ENCODE measurements at places on chromosomes 4 and X.

- DNase-seq: no peak
Observed at GRCh38 chrX:74117962-74118902, 185.7 kb upstream of the ZCCHC13 start.

- no peak for DNase-seq
Observed at GRCh38 chr4:99998062-99998867, 48.2 kb upstream of the H2AZ1 start.

DNA sequence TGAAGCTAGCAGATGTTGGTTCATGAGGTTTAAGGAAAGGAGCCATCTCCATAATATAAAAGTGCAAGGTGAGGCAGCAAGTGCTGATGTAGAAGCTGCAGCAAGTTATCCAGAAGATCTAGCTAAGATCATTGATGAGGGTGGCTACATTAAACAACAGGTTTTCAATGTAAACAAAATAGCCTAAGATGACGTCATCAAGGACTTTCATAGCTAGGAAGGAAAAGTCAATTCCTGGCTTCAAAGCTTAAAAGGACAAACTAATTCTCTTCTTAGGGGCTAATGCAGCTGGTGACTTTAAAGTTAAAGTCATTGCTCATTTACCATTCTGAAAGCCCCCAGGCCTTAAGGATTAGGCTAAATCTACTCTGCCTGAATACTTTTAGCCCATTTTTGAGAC lies 141.9 kb downstream of the MID1IP1 start:
- DNase-seq: no peak

- DNase-seq: no peak
Observed at GRCh38 chr4:143089291-143089690, 95.4 kb upstream of the USP38 start.

- DNase-seq: no peak
Observed at GRCh38 chrX:15749642-15750610, 11.9 kb downstream of the CA5B start.

DNA sequence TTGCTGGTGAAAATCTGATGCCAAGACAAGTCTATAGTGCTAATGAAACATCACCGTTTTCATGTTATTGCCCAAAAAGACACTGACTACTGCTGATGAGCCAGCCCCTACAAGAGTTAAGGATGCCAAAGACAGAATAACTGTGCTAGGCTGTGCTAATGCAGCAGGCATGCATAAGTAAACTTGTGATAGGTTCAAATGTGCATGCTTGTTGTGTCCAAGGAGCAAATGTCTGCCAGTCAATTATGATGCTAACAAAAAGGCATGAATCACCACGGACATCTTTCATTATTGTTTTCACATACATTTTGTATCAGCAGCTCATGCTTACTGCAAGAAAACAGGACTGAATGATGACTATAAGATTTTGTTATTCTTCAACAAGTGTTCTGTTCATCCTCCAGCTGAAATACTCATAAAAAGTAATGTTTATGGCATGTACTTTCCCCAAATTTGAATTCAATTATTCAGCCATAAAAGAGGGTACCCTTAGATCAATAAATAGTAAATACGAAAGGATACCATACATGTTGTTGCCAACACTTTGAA lies 306.9 kb upstream of the ARSJ start:
- no peak for DNase-seq

Measured in activated CD4-positive, alpha-beta T cell treated with anti-CD3 and anti-CD28 coated beads, Interleukin-2, amount 50 U/mL, for 48 hours (primary cell).